Left ventricle myocardium superior (tissue), 1 donor: ENCODE measurements at places on chromosomes 7 and 10. TPM values are rescaled to one million over a fixed set of nuclear protein-coding genes. Genes with fewer than 3 reads are reported as not detected.

GRCh38 chr10:112985690-112986543, 35.9 kb downstream of the TCF7L2 start:
- DNase-seq = no peak

DNA sequence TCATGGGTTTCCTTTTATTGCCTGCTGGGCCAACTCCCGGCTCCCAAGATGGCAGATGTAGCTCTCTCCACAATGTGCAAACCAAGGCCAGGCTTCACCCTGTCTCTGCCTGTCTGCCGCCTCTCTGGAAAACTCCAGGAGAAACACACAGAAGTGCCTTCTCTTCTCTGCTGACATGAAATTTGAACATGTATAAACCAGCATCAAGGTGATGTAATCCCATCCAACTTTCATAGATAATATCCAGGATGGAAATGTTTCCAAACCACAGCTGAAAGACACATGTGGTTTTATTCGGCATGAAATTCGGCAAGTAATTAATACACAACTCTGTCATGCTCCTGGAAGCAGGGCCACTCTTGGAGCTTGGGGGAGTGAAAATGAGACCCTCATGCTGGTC, 297.2 kb downstream of the C7orf25 start:
- no peak for DNase-seq

DNA sequence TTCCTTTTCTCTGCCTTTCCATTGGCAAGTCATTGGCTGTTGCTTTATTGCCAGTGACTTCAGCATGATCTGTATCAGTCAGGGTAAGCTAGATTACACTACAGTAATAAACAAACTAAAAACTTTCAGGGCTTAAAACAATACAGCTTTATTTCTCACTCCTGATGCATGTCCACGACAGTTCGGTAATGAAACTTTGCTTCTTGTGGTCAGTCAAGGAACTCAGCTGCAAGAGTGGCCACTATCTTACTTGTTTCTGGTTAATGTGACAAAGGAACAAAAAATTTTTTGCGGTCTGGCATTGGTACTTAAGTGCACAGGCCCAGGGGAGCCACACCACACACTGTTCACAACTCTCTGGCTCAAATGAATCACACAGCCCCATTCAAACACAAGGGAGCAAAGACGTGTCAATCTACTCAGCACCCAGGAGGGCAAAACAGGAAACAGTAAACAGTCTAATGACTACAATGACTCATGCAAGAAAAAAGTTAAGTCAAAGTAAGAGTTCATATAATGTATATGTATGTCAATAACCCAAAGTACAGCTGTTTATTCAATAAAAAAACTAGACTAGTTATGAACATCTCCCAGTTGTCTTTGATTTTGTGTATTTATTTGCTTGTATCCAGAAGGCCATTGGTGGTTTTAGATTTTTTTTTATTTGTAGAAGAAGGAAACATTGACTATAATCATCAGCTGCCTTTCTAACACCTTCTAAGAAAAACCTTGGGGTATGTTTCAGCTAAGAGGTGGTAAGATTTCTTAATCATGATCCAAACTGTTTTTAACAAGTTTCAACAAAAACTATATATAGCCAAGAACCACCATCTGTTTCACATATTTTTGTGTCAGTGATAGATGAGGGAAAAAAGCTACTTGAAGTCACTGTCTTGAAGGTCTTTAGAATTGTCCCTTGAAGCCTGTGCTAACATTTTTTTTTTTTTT, 134.4 kb upstream of the FAM3C start:
- DNase-seq = no peak

DNA sequence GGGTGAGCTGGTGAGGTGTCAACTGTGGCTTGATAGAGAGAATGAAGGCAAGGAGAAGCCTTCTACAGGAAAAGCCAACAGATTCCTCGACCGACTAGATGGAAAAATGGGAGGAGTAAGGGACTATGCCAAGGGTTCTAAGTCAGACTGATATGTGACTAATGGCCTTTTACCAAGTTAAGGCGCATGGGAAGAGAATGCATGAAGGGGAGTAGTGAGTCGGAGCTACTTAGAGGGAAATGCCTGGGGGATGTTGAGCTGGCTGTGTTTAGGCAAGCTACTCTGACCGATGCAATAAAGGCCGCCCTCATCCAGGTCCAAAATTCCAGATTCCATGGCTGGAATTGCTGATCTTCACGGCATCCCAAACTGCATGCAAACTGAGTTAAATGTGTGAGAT, 48.2 kb downstream of the APBB1IP start:
- no peak for DNase-seq

- no peak for DNase-seq
Observed at GRCh38 chr7:136247211-136247610, 270.1 kb upstream of the MTPN start.

- no peak for DNase-seq
Observed at GRCh38 chr7:37759526-37759925, 76.0 kb downstream of the GPR141 start.

DNA sequence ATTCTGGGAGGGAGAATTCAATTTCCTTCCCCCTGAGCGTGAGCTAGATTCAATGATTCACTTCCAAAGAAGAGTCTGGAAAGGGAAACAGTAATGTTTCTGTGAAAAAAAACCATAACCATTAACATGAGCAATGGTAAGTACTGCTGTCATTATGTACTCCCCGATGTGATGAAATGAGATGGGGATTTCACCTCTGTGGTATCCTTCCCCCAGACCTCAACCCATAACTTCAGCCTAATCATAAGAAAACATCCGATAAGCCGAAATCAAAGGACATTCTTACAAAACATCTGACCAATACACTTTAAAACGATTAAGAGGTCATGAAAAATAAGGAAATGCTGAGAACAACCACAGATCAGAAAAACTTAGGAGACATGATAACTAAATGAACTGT, 27.2 kb downstream of the EZH2 start:
- DNase-seq = no peak

GRCh38 chr10:9274206-9274755, 1219.8 kb downstream of the GATA3 start:
- DNase-seq = no peak

Gene MET
- 20.0 TPM for total RNA-seq

Gene NME8
- total RNA-seq = not detected

Gene CALML3
- total RNA-seq = not detected

Gene DKK1
- total RNA-seq = not detected
